ENCODE measurements at places on chromosomes 6 and 20.

GRCh38 chr6:117515326-117515725 lies 32.9 kb downstream of the DCBLD1 start:
- DNase-seq: no peak

- no peak for DNase-seq
These were observed 46.4 kb downstream of the ARHGAP18 start for GRCh38 chr6:129663531-129663930.

- DNase-seq: no peak
These were observed 3.6 kb upstream of the CYP24A1 start for GRCh38 chr20:54177378-54177777.

GRCh38 chr6:3801960-3802359 lies 47.2 kb upstream of the FAM50B start:
- no peak for DNase-seq

DNA sequence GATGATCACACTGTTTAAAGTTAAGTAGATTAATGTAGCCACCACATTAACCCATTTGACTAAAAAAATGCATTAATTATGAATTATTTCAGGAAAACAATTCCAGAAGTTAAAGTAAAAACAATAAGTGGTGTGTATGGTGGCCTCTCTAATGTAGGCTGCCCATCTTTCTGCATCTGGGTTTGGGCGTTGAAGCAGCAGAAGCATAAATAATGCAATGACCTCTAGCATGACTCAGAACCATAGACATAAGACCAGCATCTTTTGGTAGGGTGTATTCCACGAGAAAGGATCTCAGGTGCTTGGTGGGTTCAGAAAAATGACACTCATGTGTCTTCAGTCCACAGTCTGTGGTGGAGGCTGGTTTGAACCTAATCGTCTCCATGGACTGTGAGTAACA lies 18.6 kb upstream of the NKAIN2 start:
- no peak for DNase-seq

GRCh38 chr20:46752728-46753127 lies 43.3 kb downstream of the SLC2A10 start:
- DNase-seq: peak; percentile 47
